Esophagus squamous epithelium (tissue), 5 donors: ENCODE measurements at places on chromosomes 1 and 21.

DNA sequence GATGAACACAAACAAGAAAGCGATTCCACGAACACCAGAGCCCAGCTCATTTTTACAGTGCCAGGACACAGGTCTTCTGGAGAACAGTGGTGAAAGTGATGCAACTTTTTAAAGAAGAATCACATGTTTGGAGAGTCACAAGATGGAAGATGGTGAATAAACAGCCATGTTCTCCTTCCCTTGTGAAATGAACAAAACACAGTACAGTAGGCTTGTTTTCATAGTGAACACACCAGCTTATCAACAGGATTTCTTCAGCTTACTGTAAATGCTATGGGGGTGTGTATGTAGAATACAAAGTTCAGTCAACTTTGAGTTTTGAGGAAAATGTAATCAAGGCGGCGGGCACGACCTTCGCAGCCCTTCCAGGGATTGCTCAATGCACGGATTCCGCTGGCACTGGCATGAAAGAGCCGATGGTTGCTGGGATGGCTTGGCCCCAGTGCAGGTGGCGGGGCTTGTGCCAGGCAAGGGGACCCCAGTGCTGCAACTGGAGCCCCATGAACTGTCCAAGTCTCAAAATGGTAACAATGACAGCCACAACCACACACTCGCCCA is 9.7 kb downstream of the TMPRSS3 start:
- DNase-seq: no peak
- no peaks in the 10 kb centered on the region for H3K4me1 ChIP-seq
- H3K36me3 ChIP-seq: no peaks in the 10 kb centered on the region
- H3K27ac ChIP-seq: no peak overlapping the region
- no peak overlapping the region for H3K4me3 ChIP-seq
- H3K27me3 ChIP-seq: no peaks in the 10 kb centered on the region

DNA sequence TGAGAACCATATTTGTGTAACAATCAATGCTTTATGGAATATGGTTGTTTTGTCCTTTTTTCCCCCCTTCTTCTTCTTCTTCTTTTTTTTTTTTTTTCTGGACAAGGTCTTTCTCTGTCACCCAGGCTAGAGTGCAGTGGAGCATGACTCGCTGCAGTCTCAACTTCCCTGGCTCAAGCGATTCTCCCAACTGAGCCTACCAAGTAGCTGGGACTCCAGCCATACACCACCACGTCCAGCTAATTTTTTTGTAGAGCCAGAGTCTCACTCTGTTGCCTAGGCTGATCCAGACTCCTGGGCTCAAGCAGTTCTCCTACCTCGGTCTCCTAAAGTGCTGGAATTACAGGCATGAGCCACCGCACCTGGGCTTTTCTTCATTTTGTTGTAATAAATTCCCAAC is 86.7 kb downstream of the FMN2 start:
- no peaks in the 10 kb centered on the region for H3K36me3 ChIP-seq
- H3K27ac ChIP-seq: no peak overlapping the region
- no peak for DNase-seq
- H3K4me3 ChIP-seq: no peak overlapping the region

- H3K4me3 ChIP-seq: no peak overlapping the region
- H3K4me1 ChIP-seq: peaks cover 9% of the 10 kb centered on the region
- DNase-seq: no peak
- no peaks in the 10 kb centered on the region for H3K36me3 ChIP-seq
Observed at GRCh38 chr1:229620876-229621275, 5.0 kb downstream of the TAF5L start.

- no peaks in the 10 kb centered on the region for H3K27me3 ChIP-seq
- peaks cover 19% of the 10 kb centered on the region for H3K4me1 ChIP-seq
- no peak overlapping the region for H3K27ac ChIP-seq
Observed at GRCh38 chr1:93839753-93840152, 39.3 kb downstream of the DNTTIP2 start.

GRCh38 chr1:231767471-231767870 is 140.9 kb downstream of the DISC1 start:
- H3K27ac ChIP-seq: no peak overlapping the region
- H3K4me1 ChIP-seq: no peaks in the 10 kb centered on the region
- no peak for DNase-seq
- no peaks in the 10 kb centered on the region for H3K27me3 ChIP-seq
- H3K4me3 ChIP-seq: no peak overlapping the region

DNA sequence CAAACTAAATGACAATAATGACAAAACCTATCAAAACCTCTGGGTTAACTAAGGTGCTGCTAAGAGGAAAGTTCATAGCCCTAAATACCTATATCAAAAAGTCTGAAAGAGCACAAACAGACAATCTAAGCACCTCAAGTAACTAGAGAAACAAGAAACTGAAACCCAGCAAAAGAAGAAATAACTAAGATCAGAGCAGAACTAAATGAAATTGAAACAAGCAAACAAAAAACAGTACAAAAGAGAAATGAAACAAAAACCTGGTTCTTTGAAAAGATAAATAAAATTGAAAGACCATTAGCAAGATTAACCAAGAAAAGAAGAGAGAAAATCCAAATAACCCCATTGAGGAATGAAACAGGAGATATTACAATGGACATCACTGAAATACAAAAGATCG is 44.8 kb upstream of the KIAA0040 start:
- DNase-seq: no peak
- H3K27me3 ChIP-seq: no peaks in the 10 kb centered on the region
- no peaks in the 10 kb centered on the region for H3K4me1 ChIP-seq
- no peaks in the 10 kb centered on the region for H3K36me3 ChIP-seq
